ENCODE measurements at places on chromosomes 16 and 17.

GRCh38 chr17:19672009-19672750, 23.6 kb downstream of the ALDH3A2 start:
- peak; percentile 1 for DNase-seq

- no peak for DNase-seq
Measured at GRCh38 chr17:78367193-78367592, 7.3 kb upstream of the SOCS3 start.

- DNase-seq = no peak
Measured at GRCh38 chr17:1060991-1061390, 64.1 kb downstream of the TIMM22 start.

GRCh38 chr17:72462814-72463213, 342.0 kb downstream of the SOX9 start:
- DNase-seq = no peak

DNA sequence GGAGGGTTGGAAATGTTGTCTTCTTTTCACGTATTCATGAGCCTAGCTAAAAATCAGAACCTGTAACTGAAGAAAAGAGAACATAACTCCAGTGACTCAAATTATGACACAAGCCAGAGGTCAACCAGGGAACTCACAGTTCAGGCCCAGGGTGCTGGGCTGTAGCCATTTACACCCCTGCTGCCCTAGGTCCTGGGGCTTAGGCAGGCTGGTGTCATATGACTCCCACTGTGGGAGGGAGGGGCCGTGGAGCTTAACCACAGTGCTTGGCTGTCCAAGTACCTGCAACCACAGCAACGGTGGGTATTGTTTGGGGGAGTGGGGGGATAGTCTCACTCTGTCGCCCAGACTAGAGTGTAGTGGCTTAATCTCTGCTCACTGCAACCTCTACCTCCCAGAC, 71.1 kb upstream of the AMZ2 start:
- DNase-seq = no peak

DNA sequence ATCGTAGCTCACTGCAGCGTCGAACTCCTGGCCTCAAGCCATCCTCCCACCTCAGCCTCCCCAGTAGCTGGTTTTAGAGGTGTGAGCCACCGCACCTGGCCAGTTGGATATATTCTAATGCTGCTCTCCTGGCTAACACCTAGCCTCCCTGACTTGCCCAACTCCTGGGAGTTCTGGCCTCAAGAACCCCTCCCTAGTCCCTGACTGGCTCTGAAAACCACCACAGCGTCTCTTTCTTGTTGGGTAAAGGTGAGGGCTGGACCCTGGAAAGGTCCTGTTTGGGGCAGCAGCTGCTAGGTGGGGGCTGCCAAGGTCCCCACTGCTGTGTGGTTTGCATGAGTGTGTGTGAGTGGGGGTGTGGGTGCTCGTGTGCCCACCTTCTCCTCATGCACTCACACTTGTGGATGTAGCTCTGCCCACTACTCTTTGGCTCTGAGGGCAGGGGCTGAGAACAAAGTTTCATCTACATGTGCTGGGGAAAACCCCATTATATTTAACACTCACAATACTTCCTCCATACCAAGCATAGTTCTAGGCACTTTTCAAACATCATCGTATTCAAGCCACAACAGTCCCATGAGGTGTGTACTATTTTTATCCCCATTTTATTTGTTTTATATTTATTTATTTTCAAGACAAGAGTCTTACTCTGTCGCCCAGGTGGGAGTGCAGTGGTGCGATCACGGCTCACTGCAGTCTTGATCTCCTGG, 7.1 kb upstream of the SPNS3 start:
- no peak for DNase-seq

GRCh38 chr17:60501589-60501988, 24.5 kb downstream of the APPBP2 start:
- no peak for DNase-seq

- no peak for DNase-seq
Measured at GRCh38 chr17:77326636-77327035, 185.9 kb downstream of the SEC14L1 start.

- no peak for DNase-seq
Measured at GRCh38 chr17:69871318-69871717, 203.7 kb upstream of the KCNJ16 start.

DNA sequence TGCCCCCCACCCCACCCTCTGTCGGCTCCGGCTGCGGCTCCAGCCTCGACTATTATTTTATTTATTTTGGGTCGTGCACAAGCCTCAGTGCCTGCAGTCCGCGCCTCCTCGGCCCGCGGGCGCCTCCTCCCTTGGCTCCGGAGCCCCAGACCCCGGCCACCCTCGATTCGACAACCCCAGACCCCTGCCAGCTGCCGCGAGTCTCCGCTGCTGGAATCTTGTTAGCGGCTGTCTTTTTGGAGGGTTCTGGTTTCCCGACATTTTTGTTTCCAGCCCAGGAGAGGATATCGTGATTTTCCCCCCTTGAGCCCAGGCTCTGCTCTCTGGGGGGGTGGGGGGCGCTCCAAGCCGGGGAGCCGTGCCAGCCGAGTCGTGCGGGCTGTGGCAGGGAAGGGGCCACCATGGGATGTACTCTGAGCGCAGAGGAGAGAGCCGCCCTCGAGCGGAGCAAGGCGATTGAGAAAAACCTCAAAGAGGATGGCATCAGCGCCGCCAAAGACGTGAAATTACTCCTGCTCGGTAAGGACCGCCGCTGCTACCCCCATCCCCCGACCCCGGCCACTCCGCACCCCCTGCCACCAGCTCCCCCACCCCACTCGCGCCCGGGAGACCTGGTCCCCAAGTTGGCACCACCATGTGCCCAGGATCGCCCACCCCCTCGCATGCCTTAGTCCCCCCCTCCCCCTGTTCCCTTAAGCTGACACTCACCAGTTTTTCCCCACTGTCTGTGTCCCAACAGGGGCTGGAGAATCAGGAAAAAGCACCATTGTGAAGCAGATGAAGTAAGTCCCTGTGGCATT, 746 bp downstream of the GNAO1 start:
- no peak for DNase-seq

DNA sequence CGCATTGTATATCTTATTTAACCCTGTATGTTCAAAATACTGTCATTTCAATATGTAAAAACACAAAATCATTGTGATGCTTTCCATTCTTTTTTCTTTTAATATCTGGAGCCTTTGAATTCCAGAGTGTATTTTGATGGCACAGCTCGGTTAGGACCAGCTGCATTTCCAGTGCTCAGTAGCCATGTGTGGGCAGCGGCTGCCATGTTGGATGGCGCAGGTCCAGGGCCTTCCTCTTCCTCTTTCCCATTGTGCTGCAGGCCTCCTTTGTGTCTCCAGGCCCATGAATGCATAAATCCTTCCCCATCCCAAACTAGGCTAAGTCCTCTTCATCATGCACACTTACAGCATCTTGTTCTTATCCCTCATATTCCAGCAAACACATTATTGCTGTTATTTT, 13.0 kb downstream of the IRX3 start:
- DNase-seq = no peak

GRCh38 chr16:61665512-61665911, 370.7 kb downstream of the CDH8 start:
- DNase-seq = no peak

DNA sequence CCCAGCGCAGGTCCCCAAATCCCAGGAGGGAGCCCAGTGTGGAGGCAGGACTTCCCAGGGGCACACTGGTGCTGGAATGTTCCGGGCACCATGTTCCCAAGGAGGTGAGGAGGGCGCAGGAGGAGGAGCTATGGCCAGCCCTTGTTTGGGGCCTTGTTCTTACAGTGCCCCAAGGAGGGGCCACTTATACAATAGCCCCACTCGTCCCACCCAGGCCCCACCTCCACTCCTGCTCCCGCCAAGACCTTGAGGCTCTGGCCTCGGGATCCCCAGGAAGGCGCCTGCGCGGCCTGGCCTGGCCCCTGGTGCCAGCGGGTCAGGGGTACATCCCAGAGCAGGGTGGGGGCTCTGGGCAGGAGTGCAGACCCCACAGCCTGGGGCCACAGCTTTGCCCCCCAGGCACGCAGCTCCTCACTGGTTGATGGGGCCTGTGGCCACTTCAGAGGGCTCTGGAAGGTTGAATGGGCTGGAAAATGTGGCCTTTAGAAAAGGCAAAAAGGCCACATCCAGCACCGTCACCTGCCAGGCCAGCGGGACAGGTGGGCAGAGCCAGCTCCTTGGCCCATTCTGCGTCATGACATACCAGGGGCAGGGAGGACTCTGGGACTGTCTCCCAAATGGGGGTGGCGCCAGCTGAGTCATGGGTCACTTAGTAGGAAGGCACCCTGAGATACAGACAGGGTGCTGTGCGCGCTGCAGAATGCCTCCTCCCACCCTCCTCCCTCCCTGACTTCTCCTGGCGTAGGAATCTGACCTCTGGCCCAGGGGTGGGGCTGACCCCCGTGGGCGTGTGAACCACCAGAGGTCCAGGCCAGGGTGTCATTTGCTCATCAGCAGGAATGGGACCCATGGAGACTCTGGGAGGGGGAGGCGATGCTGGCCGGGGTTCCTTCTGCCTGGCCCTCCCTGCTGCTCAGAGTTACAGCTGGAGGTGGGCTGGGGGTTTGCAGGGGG, 32.3 kb upstream of the PVALEF start:
- DNase-seq = no peak

Measured in NCI-H524 treated with DMSO at 0.1 percent for 48 hours (cell line).